ENCODE measurements at places on chromosomes 5 and 9.

- no peak for DNase-seq
These were observed 2.0 kb downstream of the BASP1 start for GRCh38 chr5:17219469-17219868.

DNA sequence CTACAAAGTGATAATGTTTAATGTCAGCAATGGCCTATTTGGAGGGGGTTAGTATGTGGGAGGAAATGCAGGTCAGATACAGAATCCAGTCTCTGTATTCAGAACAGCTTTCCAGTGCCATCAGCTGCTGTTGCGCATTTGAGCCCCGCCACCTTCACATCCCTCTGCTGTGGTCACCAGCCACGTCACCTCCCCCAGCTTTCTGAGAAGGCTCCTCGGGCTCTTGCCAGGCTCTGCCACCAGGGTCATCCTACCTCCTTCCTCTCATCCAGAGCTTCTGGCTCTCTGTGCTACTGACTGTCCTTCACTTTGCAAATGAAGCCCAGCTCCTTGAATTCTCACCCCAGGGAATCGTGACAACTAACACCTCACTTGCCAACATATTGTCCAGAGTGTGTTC is 138.8 kb downstream of the PIK3R1 start:
- DNase-seq: no peak

- no peak for DNase-seq
These were observed 19.7 kb downstream of the CPEB4 start for GRCh38 chr5:173907686-173908371.

- no peak for DNase-seq
These were observed 2.8 kb downstream of the GALNT12 start for GRCh38 chr9:98810102-98810842.

DNA sequence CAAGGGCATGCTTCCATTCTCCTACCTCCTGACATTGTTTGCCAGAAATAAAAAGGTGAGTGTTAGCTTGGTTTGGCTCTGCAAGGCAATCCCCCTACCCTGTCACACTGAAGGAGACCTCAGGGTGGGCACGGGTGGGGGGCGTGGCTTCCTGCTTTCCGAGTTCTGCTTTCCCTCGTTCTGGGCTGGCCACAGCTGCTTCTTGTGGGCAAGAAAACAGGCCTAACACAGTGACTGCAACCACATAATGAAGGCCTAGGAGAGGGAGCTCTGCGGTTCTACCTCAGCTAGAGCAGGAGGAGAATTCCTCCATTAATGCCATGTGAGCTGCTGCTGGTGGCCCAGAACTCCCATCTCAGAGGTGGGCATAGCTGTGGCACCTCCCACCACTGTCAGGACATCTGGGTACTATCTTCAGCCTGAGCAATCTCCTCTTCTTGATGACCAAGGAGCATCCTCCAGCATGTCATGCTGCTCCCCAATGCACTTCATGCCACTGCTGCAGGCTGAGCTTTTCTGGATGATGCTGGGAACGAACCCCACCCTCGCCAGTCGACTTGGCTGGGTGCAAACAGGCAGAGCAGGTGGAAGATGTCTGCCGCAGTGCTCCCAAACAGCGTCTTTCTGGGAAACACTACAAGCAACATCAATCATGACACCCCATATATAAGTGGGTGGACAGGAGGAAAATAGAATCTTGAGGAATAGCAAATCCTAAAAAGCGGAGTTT is 139.5 kb upstream of the RAPGEF1 start:
- no peak for DNase-seq

DNA sequence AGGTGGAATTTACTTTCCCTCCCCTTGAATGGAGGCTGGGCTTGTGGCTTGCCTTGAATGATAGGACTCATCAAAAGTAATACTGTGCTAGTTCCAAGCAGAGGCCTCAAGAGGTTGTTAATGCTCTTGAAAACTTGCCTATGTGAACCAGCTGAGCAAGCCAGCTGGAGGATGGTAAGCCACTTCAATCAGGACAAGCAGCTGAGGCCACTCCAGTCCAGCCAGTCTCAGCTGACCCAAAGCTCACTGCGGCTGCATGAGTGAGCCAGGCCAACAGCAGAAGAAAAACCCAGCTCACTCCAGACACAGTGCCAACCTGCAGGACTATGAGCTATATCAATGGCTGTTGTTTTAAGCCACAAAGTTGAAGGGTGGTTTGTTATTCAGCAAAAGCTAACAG is 182.8 kb downstream of the MCTP1 start:
- DNase-seq: no peak

- no peak for DNase-seq
These were observed 59.1 kb downstream of the BARX1 start for GRCh38 chr9:93896093-93896492.

GRCh38 chr9:70080481-70081119 is 37.0 kb downstream of the MAMDC2 start:
- DNase-seq: no peak

GRCh38 chr5:151006704-151007334 is 13.6 kb upstream of the GPX3 start:
- no peak for DNase-seq

GRCh38 chr5:171388816-171389168 is 1.1 kb downstream of the NPM1 start:
- DNase-seq: peak; percentile 27

DNA sequence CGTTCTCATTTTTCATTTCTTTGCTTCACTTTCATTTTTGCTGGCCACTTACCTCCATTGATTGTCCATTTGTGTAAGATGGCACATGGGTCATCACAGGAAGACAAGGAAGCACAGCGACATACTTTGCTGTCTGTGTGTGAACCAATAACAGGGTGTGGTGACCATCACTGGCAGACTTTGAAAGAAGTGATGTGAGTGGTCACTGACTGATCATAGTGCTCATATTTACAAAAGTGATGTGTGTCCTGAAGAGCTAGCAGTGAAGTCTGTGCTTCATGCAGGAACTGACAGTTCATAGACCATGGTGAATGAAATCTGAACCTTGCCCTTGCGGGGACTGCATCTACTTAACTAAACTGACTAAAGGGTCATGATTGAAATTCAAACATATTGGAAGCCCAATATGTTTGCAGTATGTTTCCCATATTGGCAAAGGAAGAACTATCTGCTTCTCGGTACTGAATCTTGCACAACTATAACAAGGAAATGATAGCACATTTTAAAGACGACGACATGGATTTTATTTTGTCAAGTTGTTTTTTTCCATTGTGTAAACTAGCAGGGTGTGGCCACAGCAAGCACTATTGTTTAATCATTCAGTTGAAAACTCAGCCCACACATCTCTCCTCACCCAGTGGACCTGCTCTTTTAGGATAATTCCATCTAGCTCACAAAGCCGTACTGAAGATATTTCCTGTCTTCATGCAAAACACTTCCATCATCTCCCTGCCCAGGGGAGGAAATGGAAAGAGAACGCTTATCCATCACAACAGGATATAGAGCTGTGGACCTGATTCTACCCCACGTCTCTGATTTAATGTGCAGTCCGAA is 232.0 kb upstream of the ANKRD55 start:
- DNase-seq: no peak

GRCh38 chr9:20624201-20625002 is 2.1 kb upstream of the MLLT3 start:
- peak; percentile 62 for DNase-seq

- DNase-seq: peak; percentile 31
These were observed 12.2 kb downstream of the AKNA start for GRCh38 chr9:114375386-114376175.

GRCh38 chr5:169431386-169431785 is 130.4 kb upstream of the SLIT3 start:
- DNase-seq: no peak

- DNase-seq: no peak
These were observed at the start of gene INSL4 for GRCh38 chr9:5231212-5231611. Gene INSL4, plus strand, starts transcription at chr9:5231419. Its CDS starts 105 bp downstream, at chr9:5231524.

DNA sequence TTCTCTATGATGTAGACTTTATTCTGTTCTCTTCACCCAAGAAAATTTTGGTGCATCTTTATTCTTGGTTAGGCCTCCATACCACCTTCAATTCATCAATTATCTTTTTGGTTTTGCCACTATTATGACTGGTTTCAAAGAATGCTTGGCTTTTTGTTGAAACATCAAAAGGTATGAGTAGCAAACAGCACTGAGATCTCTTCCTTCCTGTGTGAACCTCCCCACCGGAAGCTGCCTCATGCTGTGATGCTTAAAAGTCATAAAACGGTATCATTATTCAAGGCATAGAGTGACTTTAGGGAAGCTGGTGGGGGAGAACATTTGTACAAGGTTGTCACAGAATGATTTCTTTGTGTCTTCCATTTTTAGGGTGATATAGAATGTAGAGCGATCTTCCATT is 70.6 kb downstream of the IQGAP2 start:
- peak; percentile 83 for DNase-seq

DNA sequence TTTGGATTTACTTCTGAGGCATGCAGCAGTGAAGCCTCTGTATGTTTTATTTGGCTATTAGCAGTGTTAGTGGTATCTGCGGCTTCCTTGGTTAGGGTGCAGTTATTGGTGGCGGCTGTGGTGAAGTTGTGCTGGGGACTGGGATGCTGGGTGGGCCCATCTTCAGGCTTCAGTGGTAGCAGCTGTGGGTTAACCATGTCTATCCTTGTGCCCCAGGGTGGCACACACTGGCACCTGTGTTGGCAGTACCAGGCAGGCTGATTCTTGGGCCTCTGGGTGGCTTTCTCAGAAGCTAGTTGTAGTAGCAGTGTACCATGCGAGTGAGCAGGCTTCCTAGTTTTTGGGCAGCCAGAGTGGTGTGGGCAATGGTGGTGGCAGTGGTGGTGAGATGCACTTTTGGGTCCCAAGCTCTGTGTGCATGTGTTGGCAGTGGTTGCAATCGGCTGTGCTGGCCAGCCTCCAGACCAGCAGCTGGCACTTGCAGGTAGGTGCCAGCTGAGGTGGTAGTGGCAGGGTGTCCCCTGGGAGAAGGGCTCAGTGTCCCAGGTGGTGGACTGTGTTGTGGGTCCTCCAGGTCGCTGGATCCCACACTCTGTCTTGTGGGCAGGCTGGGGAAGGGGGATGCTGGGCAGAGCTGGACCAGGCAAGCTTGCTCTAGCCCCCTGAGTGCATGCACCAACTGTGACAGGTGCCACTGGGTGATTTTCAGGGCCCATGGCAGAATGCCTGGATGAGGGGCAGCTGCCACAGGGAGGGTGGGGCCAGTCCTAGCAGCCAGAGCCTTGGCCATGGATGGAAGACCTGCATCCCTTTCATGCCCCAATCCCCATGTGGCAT is 13.6 kb downstream of the AHRR start:
- no peak for DNase-seq

DNA sequence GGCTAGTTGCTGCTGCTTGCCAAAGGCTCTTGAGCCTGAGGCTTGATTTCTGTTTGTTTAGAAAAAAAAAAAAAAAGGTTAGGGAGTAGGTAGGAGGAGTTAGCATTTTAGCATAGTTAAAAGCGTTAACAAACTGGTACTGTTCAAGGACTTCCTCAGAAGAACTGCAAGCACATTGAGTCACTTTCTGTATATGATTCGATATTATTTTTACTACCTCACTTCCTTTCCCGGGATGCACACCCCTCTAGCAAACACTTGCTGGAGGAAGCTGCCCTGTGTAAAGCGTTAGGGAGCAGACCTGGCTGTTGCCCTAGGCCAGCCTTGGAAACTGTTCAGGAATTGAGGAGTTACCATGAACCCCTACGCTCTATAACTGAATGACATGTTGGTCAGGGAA is 15.7 kb upstream of the CEP120 start:
- DNase-seq: peak; percentile 12

DNA sequence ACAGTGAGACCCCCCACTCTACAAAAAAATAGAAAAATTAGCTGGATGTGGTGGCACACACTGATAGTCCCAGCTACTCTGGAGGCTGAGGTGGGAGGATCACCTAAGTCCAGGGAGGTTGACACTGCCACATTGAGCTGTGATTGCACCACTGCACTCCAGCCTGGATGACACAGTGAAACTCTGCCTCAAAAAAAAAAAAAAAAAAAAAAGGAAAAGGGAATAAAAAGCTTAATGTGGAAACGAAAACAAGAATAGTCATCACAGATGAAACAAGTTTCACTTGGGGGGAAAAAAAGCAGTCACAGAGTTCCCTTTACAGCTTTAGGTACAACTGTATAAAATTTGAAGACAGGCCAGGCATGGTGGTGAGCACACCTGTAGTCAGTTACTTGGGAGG is 84.2 kb downstream of the FNBP1 start:
- DNase-seq: no peak

- DNase-seq: no peak
These were observed 44.7 kb upstream of the TMEM215 start for GRCh38 chr9:32738501-32739172.

DNA sequence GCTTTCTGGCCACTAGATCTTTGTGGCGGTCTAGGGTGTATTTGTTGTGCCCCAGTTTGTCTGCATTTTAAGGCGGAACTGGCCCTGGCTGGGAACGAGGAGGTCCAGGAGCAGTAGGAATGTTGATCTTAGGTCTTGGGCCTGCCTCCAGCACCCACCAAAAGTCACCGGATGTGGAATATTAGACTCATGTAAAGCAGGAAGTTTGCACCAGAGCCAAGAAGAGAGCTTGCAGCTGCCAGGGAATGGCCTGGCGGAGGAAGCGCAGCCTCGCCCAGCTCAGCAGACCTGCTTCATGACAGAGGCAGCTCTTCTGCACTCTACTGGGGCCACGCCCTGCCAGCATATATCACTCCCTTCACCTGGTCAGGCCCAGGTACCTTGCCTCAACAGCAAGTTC is 3.3 kb downstream of the GPX3 start:
- no peak for DNase-seq

DNA sequence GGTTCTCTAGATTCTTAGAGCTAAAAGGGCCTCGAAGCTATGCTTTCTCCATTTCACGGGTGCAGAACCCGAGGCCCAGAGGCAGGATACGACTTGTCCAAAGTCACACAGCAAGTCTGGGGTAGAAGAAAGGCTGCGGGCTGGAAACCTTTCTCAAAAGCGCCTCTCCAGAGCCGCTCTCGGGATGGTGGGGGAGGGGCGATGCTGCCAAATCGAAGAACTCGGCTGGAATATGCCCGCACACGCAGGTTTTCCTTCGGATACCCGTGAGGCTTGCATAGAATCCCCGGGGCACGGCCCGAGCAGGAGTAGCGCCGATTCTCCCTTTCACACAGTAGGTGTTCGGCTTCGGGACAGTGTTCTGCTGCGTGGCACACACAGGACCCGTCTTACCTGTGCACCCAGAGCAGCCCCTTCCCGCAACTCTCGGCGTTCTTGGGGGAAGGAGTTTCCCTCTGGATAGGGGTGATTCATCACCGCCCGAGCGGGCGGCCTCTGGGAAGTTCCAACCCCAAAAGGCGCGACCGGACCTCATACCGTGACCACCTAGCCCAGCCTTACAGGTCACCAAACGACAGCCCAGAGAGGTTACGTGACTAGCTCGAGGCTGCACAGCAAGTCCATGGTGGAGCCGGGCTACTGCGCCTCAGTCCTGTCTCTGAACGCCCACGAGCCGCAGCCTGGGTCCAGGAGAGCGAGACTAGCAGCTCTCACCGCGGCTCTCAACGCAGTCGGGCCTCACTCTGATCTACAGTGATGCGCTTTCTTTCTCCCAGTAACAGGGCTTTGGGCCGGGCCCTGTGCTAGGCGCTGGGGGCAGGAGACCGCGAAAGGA is 4.1 kb downstream of the PAX5 start:
- no peak for DNase-seq

- DNase-seq: no peak
These were observed 24.3 kb upstream of the TEX10 start for GRCh38 chr9:100377015-100377414.

- no peak for DNase-seq
These were observed 61.7 kb downstream of the HSPA4 start for GRCh38 chr5:133113331-133114061.
